ENCODE measurements at places on chromosomes 5 and 9.

DNA sequence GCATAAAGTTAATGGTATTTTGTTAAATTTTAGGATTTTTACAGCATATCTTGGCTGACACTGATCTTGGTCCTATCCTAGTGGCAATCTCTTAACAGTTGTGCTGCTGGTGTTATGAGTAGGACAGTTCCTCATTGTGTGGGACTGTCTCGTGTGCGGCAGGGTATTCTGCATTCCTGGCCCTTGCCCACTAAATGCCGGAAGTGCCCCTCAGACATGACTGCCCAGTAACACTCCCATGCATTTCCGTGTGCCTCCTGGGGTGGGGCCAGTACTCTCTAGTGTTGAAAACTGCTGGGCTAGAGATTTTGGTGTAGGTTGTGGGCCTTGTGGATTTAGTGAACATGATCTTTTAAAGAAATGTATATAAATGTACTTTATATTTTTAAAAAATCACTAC lies 227.1 kb upstream of the DMRT1 start:
- DNase-seq: no peak

- DNase-seq: no peak
Measured at GRCh38 chr9:82729991-82730589, 332.9 kb downstream of the RASEF start.

- peak; percentile 26 for DNase-seq
Measured at GRCh38 chr9:72856972-72857623, 95.8 kb downstream of the ALDH1A1 start.

GRCh38 chr9:31415164-31415563 lies 969.3 kb upstream of the ACO1 start:
- DNase-seq: no peak

DNA sequence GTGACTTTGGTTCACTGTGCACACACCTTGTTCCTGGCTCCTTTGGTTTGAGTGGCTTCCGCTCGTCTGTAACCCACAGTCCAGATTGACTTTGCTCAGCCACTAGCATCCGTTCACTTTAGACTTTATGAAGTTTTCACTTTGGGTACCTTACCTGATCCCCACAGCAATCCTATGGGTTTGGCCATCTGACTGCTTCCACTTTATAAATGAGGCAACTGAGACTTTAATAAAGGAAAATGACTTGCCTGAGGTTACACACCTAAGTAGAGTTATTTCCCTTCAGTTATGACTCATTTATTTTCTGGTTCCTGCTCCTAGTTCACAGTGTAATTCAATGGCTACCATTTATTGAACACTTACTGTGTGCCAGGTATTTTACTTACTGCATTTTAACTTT lies 94.2 kb upstream of the SAP30L start:
- DNase-seq: no peak

- DNase-seq: no peak
Measured at GRCh38 chr9:92543972-92544371, 8.2 kb upstream of the ECM2 start.

DNA sequence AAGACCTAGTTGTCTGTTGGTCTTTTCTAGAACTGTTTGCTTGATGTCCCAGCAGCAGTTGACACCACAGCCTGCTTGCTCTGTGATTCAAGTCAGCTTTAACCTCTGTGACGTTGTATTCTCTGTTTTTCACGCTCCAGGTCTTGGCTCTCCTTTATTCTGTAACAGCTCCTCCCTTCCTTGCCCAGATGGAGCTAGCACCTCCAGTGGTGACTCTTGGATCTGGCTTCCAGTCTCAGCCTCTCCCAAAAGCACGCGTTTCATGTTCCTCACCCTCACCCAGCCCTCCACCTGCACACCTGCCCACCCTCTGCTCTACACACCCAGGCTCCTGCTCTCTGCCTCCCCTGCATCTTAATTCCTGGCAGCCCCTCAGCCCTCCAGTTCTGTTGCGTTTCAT lies 50.6 kb downstream of the DMRT1 start:
- no peak for DNase-seq

DNA sequence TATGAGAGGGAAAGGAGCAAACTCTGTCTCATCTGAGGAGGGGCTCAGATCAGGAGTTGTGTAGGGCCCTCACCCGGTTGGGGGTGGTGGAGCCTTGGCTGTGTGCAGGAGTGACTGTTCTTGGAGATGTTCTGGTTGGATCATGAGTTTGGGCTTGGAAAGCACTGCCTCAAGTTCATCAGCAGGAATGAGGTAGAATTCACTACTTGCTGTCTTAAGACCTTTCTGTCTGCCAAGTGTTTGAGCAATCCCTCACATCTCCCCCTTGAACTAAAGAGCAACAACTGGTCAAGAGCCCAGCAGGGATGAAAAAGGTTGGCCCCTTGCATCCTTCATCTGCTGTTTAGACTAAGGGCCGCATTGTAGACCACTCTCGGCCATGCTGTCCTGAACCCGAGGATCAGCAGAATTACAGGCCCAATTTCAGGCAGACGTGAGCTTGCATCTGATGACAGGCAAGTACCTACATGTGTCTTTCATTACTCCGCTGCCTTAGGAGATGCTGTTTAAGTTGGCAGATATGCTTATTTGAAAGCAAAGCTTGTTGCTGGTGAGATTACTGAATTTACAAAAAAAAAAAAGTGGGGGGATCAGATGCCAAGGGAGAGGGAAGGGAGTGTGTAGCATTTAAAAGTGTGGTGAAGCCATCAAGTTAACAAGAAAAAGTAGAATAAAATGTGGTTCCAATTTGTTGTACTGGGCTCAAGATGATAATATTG lies 36.4 kb downstream of the PIK3R1 start:
- no peak for DNase-seq

GRCh38 chr9:72884508-72884907 lies 68.3 kb downstream of the ALDH1A1 start:
- no peak for DNase-seq

- DNase-seq: no peak
Measured at GRCh38 chr9:95007226-95007869, 280.8 kb downstream of the AOPEP start.

DNA sequence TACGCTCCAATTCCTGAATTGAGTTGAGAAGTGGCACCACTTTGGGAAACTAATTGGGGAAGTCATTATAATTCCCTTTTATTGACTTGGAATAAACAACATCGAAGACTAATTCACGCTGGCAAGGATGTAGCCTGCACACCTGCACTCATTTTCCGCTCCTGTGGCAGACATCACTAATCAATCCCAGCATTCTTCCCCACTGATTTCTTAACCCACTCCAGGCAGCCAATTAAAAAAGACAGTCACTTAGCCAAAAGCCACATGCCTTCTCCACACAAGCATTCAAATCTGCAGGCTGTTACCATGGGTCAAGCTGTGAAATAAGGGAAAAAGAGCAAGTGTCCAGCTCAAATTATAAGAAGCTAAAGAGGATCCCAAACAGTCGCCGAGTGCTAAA lies 68.2 kb upstream of the HRH2 start:
- no peak for DNase-seq

DNA sequence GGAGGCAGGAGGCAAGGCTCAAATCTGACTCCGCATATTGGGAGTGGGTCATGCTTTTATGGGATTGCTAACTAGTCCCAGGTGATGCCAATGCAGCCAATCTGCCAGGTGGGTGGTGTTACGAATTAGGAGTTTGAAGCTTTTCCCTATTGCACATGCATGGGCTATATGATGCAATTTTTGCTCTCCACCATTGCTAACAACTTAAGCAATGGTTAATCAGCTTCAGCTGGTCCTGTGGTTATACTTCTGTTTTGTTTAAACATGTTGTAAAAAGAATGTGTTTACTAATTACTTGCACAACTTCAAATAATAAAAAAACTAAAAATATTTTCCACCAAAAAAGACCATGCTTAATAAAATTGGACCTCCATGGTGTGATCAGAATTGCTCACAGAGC lies 55.7 kb downstream of the SHC3 start:
- no peak for DNase-seq

DNA sequence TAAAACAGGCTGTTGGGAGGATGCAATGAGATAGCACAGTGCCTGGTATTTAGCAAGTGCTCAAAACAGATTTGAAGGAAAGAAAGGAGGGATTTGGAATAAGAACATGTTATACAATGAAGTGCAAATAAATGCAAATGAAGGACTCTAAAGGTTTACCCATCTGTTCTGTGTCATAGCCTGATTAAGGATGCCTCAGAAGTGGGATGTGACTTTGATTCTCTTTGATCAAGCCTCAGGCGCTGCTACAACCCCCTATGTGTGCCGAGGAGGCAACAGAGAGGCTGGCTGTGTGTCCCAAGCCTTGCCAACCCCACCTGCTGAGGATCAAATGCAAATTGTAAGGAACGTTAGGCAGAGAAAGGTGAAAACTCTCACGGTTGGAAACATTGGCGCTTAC lies 27.2 kb downstream of the GGTA1 start:
- DNase-seq: no peak

DNA sequence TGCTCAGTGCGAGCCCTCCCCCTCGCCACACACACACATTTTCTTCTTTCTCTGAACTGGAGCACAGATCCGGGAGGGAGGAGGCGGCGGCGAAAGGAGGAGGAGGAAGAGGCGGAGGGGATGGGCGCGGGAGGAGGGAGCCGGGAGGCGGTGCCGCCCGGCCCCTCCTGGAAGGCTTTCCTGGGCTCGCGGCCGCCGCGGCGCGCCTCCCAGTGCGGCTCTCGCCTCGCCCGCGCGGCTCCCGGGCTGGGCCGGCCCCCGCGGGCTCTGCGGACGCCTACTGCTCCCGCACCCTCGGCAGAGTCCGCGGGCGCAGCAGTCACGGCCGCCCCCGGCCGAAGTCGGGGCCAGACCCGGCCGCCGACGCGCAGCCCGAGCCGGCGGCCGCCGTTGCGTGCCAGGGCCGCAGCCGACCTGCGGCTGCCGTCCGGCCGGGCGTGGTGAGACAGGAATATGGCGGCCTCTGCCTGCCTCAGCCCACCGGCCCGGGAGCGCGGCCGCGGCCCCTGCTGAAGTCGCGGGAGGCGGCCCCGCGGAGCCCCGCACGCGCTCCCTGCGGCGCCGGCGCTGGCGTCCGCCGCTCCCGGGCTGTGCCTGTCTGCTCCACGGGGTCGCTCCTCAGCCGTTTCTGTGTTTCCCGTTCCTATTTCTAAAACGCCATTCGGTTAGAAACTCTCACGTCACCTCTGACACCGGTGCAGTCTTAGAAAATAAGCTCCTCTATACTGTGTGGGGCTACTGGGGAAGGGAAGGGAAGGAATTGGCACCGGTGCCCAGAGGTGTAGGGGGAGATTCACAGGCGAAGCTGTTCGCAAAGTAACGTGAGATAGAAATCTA lies 500 bp upstream of the GNAQ start:
- DNase-seq: peak; percentile 79

DNA sequence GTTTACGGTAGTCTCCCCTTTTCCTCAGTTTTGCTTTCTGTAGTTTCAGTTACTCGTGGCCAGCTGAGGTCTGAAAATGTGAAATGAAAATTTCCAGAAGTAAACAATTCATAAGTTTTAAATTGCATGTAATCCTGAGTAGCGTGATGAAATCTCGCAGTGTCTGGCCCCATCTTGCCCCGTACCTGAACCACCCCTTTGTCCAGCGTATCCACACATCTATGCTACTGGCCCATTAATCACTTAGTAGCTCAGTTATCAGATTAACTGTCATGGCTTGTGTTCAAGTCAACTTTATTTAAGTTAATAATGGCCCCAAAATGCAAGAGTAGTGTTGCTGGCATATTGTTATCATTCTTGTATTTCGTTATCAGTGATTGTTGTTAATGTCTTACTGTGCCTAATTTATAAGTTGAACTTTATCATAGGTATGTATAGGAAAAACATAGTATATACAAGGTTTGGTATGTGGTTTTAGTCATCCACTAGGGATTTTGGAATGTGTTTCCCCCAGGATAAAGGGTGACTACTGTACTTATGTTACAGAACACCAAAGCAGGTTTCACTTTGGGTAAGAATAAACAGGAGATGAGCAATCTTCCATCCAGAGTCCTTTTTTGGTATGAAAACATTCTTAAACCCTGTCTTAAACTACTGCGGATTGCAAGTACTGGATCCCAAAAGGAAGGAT lies 118.4 kb upstream of the KCNN2 start:
- no peak for DNase-seq

DNA sequence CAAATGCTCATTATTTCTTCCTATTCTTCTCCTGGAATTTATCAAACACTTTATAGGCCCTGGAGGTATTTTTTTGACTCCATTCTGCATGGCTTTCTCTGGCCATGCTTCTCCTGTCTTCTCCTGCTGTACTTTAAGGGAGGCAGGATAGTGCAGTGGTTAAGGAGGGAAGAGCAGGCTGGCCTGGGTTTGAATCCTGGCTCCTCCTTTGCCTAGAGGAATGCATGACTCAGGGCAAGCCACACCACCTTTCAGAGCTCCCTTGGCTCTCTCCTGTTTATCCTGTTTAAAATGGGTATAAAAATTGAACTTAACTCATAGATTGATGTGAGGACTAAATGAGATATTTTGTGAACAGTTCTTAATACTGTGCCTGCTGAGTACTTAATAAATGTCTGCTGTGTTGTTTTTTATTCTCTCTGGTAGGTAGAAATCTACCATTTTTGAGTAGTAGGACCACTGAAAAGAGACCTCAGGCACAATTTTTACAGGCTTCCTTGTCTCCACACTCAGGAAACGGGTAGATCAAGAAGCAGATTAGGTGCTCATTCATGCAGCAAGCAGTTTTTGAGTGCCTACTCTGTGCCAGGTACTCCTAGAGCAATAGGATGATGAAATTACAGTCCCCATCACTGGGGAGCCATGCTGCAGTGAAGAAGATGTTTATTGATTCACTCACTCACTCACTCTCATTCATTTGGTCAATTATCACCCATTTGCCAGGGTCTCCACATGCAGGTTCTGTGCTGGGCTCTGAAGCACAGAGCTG lies 32.7 kb upstream of the ARAP3 start:
- DNase-seq: no peak

DNA sequence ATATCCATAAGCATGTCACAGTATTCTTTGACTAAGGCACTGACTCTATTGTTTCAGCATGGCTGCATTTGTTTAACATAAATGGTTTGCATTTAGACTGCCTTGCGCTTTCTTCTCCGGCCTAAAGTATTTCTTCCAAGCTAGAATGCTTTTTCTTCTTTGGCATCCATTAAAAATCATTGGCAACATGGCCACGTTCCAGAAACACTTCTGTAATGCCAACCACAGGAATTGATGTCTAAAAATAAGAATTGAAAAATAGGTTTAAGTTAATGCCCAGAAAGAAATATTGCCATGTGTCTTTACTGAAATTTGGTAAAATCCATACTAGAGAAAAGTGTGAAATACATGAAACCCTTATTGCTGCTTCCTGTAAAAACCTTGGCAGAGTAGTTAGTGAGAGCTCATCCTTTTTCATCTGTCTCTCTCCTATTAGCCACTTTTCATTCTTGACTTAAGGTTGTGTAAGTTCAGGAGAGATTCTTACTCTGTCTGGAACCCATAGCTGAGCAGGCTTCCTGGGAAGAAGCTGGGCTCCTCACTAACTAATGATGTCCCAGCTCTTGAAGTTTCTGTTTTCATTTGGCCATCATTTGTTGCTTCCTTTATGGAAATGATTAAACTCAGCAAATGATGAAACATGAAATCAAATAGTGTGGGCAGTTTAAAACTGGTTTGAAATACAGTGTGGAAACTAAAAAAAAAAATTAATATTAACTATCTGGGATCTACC lies 58.2 kb upstream of the RPS23 start:
- DNase-seq: no peak

DNA sequence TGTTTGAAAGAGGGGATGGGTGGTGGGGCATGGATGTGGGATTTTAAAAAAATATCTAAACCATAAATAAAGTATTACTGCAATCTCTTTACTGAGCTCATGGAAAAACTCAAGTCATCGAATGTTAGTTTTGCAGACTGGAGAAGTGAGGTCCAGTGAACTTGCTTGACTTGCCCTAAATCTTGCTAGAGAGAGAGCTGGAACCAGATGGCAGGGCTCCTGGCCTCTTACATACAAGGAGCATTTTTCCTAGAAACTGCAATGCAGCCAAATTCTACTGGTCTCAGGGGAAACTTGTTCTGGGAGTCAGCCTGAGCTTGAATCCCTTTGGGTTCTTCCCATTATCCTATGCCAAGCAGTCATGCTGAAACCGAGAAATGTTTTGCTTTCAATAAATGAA lies 2.9 kb upstream of the TGFBI start:
- DNase-seq: no peak

All from activated naive CD4-positive, alpha-beta T cell treated with anti-CD3 and anti-CD28 coated beads for 36 hours (primary cell).